GM13976 (cell line): ENCODE measurements at places on chromosomes 1 and 21.

DNA sequence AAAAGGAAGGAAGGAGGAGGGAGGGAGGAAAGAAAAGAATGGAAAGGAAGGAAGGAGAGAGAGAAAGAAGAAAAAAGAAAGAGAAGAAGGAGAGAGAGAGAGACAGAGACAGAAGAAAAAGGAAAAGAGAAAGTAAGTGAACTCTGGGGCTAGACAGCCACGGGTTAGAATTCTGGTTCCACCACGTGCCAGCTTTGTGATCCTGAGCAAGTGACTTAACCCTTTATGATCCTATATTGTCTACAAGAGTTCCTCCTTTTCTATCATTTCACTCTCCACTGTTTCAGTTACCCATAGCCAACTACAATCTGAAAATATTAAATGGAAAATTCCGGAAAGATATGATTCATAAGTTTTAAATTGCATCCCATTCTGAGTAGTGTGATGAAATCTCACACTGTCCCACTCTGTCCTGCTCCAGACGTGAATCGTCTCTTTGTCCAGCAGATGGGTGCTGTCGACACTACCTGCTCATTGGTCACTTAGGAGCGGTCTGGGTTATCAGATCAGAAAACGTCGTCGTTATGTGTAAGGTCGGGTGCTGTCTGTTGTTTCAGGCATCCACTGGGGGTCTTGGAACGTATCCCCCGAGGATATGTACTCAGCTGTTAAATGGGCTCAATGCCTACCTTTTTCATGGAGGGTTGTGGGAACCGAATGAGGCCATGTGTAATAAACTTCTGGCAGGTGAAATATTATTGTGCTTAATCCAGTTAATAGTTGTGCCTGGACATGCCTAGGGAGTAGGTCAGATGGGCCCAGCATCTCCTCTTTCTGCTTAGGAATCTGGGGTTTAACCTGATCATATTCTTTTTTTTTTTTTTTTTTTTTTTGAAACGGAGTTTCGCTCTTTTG is 19.1 kb downstream of the TMEM51 start:
- DNase-seq, result no peak

GRCh38 chr1:66445492-66446181 is 88.3 kb upstream of the SGIP1 start:
- peak; percentile 51 for DNase-seq

GRCh38 chr1:110200666-110201065 is 9.4 kb upstream of the KCNC4 start:
- DNase-seq, result no peak

DNA sequence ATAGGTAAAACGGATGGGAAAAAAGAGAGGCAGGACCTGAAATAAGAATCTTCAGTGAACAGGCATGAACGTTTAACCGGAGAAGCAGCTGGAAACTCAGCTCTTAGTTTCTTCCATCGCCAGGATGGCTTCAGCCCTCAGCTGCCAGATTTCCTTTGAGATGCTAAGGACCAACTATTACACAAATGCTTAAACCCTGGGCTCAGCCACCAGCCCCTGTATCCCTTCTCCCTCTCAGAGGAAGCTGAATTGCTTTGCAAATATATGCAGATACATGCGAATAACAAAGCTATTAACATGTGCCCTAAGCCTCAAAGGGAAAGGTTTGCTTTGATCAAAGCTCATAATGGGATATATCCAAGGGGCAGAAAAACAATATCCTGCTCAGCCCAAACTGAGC is 515.1 kb downstream of the OMA1 start:
- no peak for DNase-seq

GRCh38 chr1:39422614-39423013 is 68.8 kb upstream of the BMP8A start:
- DNase-seq, result no peak

- no peak for DNase-seq
These were observed 239.9 kb downstream of the HHAT start for GRCh38 chr1:210568631-210569030.

DNA sequence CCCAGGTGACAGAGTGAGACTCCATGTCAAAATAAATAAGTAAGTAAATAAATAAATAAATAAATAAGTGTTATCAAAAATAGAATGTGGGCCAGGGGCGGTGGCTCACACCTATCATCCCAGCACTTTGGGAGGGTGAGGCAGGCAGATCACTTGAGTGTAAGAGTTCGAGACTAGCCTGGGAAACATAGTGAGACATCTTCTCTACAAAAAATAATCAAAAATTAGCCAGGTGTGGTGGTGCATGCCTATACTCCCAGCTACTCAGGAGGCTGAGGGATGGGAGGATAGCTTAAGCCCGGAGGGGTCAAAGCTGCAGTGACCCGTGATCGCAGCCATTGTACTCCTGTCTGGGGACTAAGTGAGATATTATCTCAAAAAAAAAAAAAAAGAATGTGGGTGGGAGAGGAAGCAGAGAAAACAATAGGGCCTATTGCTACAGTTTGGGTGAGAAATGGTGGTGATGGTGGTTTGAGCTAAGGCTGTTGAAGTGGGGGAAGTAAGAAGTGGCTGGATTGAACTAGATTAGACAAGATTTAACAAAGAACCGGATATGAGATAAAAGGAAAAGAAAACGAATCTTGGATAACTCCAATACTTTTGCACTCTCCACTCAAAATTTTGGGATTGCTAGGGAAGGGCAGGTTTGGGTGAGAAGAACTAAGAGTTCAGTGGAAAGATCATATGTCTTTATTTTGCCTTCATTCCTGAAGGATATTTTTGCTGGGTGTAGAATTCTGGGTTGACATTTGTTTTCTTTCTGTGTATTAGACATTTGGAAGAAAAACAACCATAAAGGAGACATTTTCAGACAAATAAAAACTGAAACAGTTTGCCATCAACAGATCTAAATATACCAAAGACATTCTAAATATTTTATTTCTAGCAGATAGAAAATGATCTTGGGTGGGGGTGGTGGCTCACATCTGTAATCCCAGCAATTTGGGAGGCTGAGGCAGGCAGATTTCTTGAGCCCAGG is 57.1 kb upstream of the SPOCD1 start:
- DNase-seq, result no peak

DNA sequence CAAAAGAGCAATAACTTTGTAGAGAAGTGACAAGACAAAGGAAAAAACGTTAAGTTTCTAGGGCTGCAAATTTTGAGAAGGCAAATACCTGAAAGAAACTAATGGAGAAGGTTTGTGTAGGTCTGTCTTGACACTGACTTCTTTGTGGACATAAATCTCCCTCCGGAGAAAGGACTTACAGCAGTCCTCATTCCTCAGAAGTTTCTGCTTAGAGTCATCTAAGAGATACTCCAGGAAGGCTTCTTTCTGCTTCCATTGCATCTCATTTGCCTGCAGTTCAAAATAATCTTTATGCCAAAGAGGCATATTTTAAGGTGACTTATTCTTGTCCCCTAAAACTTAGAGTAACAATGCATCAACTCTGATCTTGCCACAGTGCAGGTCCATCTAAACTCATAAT is 4.4 kb upstream of the C4BPB start:
- DNase-seq, result no peak
